EH (cell line): ENCODE measurements at places on chromosomes 6 and 20.

- DNase-seq = no peak
These were observed 12.5 kb upstream of the SOX12 start for GRCh38 chr20:312866-313265.

- no peak for DNase-seq
These were observed 390.5 kb downstream of the QKI start for GRCh38 chr6:163804991-163805390.

GRCh38 chr6:168148231-168148849 lies 69.3 kb upstream of the FRMD1 start:
- DNase-seq = no peak

- no peak for DNase-seq
These were observed 36.2 kb upstream of the NANP start for GRCh38 chr20:25659999-25660398.

- no peak for DNase-seq
These were observed 151.2 kb upstream of the TMEM170B start for GRCh38 chr6:11386323-11386722.

DNA sequence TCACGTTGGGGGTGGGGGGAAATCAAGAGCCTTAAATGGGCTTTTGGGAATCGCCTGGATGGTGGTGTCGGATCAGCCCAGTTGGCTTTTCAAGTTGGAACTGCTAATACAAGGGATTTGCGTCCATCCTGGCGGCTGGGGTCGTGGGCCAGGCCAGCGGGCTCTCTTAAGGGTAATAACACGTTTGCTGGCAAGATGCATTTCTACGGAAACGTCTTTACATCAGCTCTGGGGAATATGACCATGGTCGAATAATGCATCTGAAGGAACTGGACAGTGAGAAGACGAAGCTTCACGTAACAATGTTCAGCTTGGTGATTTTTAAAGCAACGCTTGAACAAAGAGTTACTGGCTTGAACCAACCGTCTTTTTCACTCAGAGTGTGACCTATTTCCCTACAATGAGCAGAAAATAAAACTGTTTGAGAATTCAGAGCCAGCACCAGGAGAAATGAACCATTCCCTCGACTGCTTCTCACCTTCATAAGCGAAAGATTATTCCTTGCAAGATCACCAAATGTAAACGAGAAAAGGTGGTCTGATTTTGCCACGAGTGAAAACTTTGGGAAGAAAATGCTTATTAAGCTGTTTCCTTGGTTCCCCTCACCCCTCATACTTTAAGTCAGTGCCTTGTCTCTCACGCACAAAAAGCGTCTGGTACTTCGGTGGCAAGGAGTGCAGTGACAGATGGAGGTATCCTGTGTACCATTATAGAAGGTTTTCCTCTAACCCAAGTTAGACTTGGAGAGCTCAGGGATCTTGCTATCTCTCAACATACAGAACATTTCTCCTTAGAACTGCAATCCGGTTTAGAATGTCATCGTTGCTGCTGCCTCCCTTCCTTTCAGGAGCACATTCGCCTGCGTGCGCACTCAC lies 1.4 kb upstream of the MARCKS start:
- DNase-seq = peak; percentile 69

- peak; percentile 6 for DNase-seq
These were observed 261.9 kb downstream of the CDH26 start for GRCh38 chr20:60219984-60220562.

DNA sequence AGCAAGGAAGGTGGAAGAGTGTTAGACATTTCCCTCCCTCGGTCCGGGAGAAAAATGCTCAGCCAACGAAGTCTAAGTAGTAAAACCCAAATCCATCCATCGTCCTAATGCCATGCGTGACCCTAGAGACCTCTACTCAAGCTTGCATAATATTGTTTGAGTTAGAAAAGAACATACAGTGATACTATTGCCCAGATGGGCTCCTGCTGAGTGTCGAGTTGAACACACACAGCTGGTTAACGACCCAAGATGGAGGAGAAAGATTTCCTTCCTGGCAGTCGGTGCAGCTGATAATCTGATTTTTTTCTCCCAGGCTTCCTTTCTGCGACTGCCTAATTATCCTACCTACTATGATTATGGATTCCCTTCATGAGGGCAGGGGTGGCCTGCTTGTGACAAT lies 164.4 kb upstream of the KCNG1 start:
- DNase-seq = no peak

GRCh38 chr6:87806099-87806498 lies 104.1 kb upstream of the AKIRIN2 start:
- no peak for DNase-seq

DNA sequence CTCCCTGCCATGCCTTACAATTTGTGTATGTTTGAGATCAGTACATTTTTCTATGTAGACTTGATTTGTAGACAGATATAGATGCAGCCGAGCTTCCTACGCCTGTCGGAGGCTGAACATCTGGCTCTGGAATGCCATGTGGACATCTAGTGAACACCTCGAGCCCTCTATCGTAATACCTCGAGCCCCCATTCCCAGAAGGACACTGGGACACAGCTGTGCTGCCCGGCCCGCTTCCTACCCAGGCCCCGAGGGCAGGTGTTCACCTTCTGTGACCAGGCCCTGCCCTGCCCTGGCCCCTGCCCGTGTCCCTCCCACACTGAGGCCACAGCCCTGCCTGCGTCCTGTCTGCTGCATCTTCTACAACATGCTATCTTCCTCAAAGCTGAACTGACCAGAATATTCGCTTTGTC lies 12.9 kb downstream of the RPS6KA2 start:
- no peak for DNase-seq

GRCh38 chr6:4451081-4451480 lies 315.7 kb upstream of the ECI2 start:
- peak; percentile 29 for DNase-seq

DNA sequence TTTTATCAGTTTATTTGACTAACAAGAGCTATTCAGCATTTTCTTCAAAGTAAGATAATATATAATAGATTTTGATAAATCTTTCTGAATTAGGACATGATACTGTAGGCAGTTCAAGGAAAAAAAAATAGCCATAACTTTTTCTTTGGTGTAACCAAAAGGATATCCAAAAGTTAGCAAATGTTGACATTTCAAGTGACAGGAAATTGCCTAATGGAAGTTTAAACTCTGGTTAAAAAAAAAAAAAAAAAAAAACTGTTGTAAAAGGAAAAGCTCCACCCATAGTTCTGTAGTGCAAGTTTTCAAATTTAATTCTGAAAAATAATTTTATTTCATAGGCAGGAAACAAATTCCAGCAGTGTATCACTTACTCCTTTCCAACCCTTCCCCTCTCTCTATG lies 18.8 kb downstream of the HEBP2 start:
- peak; percentile 24 for DNase-seq

GRCh38 chr20:62232770-62233645 lies 5.3 kb upstream of the OSBPL2 start:
- no peak for DNase-seq

DNA sequence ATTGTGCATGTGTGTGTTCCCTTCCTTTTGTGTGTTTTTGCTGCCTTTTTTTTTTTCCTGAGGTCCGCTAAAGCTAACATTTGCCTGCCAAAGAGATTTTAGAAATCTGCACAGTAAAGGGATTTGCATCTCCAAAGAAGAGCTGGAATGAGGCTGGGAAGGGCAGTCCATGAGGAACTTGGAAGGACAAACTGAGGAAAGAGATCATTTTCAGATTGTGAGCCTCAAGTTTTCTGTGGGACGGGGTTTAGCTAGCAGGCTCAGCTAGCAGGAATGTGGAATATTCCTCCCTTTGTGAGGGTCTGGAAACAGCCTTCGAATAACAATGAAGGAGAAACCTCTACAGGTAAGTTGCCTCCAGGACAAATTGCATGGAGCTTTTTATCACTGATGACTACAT lies 3.8 kb downstream of the INSM1 start:
- DNase-seq = no peak

DNA sequence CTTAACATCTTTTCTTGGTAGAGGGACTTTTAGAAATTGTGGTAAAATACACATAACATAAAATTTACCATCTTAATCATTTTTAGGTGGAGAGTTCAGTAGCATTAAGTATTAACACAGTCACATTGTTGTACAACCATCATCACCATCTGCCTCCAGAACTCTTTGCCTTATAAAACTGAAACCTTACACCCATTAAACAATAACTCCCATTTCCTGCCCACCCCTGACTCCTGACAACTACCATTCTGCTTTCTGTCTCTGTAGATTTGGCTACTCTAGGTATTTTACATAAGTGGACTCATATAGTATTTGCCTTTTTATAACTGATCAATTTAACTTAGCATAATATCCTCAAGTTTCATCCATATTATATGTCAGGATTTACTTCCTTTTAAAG lies 88.7 kb downstream of the ZHX3 start:
- peak; percentile 35 for DNase-seq

GRCh38 chr6:53240139-53240538 lies 91.5 kb upstream of the GCM1 start:
- no peak for DNase-seq

DNA sequence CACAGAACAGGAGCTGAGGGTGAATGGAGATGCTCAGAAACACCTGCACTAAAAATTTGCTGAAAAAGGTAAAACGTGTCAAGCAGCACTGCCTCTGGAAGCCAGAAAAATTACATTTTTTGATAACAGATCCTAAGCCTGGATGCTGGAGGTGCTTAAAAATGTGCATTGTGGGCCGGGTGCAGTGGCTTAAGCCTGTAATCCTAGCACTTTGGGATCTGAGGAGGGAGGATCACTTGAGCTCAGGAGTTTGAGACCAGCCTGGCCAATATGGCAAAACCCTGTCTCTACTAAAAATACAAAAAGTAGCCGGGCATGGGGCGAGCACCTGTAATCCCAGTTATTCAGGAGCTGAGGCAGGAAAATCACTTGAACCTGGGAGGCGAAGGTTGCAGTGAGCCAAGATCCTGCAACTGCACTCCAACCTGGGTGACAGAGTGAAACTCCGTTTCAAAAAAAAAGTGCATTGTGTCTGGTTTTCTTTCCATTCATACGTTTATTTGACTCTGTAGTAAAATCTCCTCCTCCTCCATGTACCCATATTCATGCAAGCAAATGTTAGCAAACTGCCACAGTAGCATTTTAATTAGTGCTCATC lies 587 bp upstream of the BTN3A1 start:
- no peak for DNase-seq

GRCh38 chr20:1094751-1095150 lies 23.7 kb upstream of the PSMF1 start:
- peak; percentile 36 for DNase-seq

DNA sequence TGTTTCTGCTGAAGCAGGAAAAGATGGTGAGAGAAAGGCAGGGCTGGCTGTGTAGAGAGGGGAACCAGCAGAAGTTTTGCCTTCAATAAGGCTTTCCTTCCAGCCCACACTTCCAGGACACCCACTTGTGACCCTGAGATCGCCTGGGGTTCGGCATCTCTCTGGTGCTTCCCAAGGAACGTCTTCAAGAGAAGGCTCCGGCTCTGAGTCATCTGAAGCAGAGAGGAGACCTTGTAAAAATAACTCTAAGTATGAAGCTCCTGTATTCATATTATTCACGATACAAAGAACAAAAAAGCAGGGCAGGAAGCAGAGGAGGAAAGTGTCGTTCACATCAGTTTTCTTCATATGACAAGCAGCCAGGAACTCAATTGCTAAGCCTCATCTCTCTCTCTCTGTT lies 95.4 kb upstream of the MRPS10 start:
- peak; percentile 92 for DNase-seq

DNA sequence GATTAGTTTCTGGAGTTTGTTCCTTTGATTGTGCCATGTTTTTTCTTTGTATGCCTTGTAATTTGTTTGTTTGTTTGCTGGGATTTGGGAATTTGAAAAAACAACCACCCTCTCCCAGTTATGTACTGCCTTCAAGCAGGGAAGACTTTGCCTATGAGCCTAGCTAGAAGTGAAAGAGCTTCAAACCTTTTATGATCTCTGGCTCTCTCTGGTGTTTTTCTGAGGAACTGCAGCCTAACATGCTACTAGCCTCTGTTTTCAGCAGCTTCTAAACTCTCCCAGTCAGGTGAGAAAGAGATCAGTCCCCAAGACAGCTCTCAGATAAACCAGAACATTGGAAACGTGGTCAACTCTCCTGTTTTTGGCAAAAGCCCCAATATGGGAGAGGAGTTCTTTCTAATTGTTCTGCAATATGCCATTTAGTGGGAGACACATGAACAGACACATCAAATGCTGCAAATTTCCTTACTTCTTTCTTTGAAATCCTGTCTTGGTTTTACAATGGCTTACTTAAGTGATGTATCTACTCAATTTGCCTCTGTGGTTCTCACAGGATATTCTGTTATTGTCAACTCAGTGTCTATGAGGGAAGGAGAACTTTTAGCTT lies 58.9 kb upstream of the SERINC1 start:
- peak; percentile 67 for DNase-seq

GRCh38 chr6:125528621-125529041 lies 220.8 kb upstream of the HEY2 start:
- no peak for DNase-seq

DNA sequence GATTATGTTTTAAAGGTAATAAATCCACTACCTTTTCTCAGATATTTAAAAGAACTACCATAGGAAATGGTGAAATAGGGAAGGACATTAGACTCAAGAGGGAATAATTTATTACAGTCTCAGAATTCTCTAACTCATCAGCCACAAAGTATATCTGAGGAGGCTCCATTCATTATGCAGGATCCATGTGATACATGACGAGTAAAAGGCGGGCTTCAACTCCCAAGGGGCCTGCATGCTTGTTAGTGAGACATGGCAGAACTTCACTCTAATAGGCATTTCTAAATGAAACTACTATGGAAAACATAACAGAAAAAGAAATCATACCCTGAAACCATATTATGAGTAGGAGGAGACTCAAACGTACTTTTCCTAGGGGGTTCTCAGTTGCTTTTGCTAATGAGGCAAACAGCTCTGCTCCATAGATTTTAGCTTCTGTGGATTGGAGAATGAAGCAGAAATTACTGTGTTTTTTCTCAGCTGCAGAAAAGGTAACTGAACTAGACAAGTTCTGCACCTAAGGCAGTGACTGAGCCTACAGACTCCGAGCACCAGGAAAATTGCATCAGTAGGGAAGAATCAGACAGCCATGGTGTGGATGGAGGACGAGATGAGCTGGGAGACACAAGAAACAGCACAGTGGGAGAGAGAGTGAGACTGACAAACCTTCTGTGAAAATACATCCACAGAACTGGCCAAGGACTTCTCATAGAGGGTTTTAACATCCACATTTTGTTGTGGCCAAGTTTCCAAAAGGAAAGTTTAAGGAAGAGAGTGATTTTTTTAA lies 254.6 kb upstream of the PRDM1 start:
- DNase-seq = no peak
